ENCODE measurements at places on chromosomes 3 and 15.

- DNase-seq = no peak
Measured at GRCh38 chr3:15635121-15635661, 33.6 kb downstream of the BTD start.

DNA sequence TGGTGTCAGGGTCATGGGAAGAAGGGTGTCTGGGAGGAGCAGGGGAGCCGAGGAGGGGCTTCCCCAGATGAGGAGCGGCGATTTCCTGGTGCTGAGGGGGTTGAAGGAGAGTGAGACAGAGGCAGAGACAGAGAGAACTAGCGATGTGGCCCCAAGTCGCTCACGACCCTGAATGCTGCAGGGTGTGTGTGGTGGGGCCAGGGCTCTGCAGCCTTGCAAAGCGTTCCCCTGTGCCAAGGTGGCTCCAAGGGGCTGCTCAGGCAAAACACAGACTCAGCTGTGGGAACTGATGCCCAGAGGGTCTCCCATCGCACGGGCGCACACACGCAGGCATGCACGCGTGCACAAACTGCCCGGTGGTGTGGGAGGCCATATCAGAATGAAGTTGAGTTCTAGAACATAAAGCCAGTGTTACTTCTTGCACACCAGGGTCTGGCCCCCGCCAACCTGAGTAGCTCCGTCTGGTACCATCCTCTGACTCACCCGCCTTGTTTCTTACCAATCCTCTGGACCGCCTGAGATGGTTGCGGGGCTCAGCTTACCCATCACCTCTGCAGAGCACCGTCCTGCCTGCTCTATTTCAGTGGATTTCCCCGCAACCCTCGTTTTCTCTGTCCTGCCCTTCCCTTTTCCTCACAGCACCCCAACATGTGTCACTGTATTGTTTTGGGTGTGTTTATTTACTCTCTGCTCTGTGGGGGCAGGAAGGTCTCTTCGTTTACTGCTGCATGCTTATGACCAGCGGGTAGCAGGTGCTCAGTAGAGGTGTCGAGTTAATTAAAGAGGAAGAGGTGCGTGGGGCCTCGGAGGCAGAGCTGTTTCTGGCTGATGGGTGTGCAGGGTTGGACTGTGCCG lies 4.5 kb downstream of the MELTF start:
- DNase-seq = no peak

GRCh38 chr3:72155391-72156064 lies 370.6 kb upstream of the PROK2 start:
- no peak for DNase-seq

DNA sequence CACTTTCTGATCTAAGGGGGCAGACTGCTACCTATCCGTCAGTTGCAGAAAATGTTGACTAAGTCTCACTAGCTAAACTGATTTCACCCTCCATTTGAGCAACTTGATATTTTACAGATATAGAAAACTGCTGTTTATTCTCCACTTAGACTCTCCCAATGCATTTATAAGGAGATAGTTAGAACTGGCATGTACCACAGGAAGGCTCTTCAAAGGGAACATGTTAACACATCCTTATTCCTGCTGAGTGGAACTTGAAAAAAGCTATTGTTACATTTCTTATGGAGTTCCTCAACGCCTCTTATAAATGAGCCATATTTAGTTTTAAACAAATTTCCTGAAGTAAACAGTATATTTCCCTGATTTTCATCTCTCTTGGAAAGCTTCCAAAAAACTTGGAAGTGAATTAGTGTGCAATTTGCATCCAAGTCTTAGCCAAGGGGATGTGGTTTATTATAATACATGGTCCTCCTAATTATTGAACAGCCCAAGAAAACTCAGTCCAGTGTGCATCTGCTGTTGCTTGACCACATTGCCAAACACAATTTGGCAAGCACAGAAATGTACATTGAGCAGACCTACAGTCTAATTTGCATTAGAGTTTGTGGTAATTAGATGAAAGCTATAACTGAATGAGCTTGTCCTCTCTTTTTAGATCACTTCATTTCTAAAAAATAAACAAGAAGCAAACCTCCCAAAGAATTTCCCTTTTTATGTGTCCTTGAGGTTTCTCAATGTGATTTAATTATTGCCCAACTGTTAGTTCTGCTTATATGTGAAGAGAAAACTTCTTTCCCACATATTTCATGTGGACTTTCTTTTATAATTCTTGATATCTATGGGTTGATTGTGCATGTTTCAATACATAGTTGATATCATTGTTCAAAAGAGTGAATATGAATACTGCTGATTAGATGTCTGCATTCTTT lies 72.6 kb upstream of the DPH6 start:
- DNase-seq = no peak

- DNase-seq = no peak
Measured at GRCh38 chr3:53084310-53085001, 38.6 kb upstream of the SFMBT1 start.

- no peak for DNase-seq
Measured at GRCh38 chr3:100545371-100545770, 53.0 kb downstream of the TMEM45A start.

DNA sequence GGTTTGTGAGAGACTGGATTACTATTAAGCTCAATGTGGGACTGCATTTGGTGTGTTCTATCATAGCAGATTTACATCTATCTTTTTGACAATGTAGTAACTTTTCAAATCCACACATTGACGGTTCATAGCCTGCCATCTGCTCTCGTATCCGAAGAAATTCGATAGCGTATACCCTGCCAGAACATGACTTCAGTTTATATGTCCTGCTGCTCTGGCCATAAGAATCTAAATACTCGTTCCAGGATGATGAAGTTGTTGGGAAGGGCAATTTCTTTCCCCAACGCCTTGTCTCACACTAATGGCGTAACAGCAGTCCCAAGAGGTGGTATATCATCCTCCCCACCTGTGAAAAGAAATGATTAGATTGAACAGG lies 180.0 kb downstream of the LSAMP start:
- DNase-seq = no peak

- no peak for DNase-seq
Measured at GRCh38 chr3:55445551-55445950, 41.6 kb downstream of the WNT5A start.

- no peak for DNase-seq
Measured at GRCh38 chr3:193546129-193546528, 8.6 kb downstream of the ATP13A4 start.

- DNase-seq = no peak
Measured at GRCh38 chr3:36408146-36408545, 27.8 kb downstream of the STAC start.

DNA sequence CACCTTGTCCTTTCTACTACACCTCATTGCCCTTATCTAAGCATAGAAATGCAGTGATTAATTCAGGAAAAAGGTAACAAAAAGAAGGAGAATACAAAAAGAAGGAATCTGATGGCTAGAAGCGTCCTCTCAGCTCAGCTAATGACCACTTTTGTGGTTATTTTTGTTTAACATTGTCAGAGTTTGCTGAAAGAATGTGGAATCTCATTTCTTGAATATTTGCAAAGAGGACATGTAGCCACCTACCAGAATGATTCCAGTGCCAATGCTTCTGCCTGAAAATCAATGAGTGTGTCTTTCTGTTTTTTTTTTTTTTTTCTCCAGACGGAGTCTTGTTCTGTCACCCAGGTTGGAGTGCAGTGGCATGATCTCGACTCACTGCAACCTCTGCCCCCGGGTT lies 24.5 kb downstream of the NANOGP8 start:
- no peak for DNase-seq

GRCh38 chr15:77171221-77171967 lies 100.5 kb upstream of the TSPAN3 start:
- DNase-seq = no peak

GRCh38 chr15:47614360-47615011 lies 102.8 kb upstream of the SEMA6D start:
- DNase-seq = no peak

DNA sequence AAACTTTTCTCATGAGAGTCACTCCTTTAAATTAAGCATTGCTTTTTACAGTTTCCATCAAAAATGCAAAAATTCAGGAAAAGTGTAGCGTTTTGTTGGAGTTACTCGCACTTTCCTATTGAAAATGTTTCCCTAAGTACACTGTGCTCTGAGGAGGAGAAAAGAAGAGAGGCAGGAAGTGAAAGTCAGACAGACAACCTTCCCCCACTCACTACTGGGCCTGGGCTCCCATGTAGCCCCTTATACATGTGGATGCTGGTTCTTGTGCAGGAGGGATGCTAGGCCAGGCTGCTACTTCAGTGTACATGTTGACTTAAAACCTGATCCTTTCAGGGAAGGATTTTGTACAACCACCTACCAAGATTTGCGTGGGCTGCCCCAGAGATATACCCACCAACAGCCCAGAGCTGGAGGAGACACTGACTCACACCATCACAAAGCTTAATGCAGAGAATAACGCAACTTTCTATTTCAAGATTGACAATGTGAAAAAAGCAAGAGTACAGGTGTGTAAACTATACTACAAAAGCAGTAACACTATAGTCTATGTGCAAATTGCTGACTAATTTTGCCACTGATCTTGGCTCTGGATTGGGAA lies 15.1 kb downstream of the KNG1 start:
- no peak for DNase-seq

DNA sequence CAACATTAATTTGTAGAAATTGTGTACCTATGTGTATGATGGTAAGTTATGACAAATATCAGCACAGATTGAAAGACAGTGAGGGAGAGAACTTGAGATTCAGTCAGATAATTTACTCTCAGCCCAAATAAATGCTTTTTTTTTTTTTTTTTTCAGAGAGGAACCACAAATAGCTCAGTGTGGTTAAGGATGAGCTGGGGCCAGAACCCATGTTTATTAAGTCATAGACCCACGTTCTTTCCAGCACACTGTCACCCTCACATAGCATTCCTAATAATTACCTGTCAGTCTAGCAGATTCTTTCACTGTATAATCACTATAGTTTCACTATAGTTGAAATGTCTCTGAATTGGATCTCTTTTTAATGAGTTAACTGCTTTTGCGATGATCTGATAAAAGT lies 246.1 kb downstream of the ZIC1 start:
- DNase-seq = no peak

- no peak for DNase-seq
Measured at GRCh38 chr3:140146668-140147067, 211.7 kb downstream of the CLSTN2 start.

DNA sequence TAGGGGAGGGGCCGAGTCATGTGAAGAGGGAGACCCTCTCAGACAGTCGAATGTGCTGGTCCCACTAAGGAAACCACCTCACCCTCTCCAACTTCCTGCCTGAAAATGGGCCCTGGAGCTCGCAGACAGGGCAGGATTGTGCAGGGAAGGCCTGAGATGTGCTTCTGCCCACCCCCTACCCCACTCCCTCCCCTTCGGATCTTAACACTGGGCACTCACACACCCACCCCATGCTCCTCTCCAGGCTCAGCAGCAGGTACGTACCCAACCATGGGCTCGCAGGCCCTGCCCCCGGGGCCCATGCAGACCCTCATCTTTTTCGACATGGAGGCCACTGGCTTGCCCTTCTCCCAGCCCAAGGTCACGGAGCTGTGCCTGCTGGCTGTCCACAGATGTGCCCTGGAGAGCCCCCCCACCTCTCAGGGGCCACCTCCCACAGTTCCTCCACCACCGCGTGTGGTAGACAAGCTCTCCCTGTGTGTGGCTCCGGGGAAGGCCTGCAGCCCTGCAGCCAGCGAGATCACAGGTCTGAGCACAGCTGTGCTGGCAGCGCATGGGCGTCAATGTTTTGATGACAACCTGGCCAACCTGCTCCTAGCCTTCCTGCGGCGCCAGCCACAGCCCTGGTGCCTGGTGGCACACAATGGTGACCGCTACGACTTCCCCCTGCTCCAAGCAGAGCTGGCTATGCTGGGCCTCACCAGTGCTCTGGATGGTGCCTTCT lies 20.0 kb downstream of the ATRIP start:
- DNase-seq = peak; percentile 29

GRCh38 chr3:72440491-72440890 lies 407.8 kb downstream of the SHQ1 start:
- DNase-seq = no peak

DNA sequence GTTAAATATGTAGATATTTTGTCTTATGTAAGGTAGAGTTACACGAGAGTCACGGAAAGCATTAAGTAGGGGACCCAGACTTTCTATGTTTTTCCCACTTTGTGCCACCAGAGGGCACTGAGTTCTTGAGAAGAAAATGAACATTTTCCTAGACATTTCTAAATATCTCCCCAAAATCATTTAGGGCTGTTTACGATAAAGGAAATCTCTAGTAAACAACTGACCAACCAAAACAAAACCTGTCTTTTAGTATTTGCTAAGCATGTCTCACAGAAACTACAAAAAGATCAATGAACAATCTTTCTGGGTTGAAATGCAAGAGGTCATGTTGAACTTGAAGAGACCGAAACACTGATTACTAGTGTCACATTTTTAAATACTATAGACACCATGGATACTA lies 16.1 kb downstream of the POU1F1 start:
- peak; percentile 6 for DNase-seq

GRCh38 chr3:56802378-56802745 lies 613 bp upstream of the ARHGEF3 start:
- DNase-seq = peak; percentile 54

GRCh38 chr15:85730001-85730820 lies 64.5 kb downstream of the KLHL25 start:
- no peak for DNase-seq

- no peak for DNase-seq
Measured at GRCh38 chr3:8579096-8579495, 65.5 kb downstream of the SSUH2 start.

DNA sequence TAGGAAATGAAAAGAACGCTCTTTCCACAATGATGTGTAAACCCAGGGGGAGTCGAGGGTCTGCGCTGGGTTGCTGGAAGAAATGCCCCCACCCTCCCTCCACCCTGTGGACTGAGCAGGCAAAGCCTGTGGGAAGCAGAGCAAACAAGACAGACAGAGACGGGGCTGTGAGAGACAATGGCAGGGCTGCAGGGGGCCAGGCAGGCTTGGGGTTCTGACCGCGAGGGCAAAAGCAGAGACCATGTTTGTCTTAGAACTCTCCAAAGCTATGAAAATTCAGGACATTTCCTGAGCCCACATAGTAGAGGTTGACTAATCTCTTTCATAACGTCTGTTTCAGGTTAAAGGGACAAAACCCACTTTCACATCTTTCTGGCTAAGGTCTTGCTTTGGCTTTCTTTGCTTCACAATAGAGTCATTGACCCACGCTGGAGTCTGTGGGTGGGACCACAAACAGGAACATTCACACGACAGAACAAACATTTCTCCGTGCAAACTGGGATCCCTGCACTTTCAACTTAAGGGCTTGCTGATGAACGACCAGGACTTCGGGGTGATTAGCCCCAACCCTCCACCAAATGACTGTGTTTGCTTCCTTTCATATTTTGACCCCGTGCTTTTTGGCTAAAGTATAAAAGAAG lies 156.0 kb upstream of the TPM1 start:
- no peak for DNase-seq

- no peak for DNase-seq
Measured at GRCh38 chr15:71761649-71762048, 48.7 kb upstream of the NR2E3 start.

DNA sequence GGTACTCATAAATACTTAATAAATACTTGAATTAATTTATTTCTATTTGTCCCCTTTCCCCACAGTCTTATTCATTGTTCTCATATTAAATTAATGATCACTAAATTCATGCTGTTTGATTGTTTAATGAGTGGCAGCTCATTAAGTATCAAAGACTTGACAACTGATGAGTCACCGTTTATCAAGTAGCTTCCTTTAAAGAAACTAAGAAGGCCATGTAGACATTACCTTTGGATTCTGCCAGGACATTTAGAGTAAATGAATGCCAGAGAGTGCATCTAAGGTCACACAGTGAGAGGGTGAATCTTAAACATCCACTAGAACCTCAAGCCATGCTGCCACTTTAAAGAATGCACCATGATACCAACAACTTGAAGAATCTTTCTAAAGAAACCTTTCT lies 23.9 kb downstream of the ZBED2 start:
- DNase-seq = no peak

GRCh38 chr3:186583831-186584230 lies 13.3 kb downstream of the DNAJB11 start:
- no peak for DNase-seq

- no peak for DNase-seq
Measured at GRCh38 chr3:172516318-172517214, 6.7 kb downstream of the TNFSF10 start.
